NCI-H510A treated with DMSO at 0.1 percent for 48 hours (cell line): ENCODE measurements at places on chromosomes 1 and 21.
A peak's percentile ranks its signal among the peaks of the same experiment; 100 is the strongest.

GRCh38 chr1:118914379-118915161, 73.6 kb downstream of the TBX15 start:
- no peak for DNase-seq

DNA sequence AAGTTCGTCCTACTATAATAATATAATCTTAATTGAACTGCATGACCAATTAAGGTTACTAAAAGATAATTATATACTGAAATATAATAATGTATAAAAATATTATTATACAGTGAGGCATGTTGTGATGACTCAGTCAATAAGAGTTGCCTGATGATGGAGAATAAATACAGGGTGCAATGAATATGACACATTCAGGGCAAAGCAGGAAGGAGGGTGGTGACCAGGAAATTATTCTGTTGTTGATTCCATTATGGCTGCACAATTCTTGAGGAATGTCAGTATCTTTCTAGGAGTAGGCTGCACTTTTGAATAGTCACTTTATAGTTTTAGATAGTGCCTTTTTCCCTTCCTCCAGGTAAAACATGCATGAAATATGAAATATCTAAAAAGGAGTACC, 46.4 kb upstream of the RGS21 start:
- DNase-seq: no peak

GRCh38 chr1:152313970-152314369, 11.1 kb downstream of the FLG start:
- no peak for DNase-seq

DNA sequence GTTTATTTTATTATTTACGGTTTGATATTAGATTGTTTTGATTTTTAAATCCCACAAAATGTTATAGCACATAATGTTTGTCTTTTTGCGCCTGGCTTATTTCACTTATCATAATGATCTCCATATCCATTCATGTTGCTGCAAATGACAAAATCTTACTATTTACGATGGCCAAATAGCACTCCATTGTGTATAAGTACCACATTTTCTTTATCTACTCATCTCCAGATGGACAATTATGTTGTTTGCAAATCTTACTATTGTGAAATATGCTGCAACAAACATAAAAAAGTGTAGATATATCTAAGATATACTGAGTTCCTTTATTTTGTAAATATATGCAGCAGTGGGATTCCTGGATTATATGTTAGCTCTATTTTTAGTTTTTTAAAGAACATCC, 1568.3 kb downstream of the AMY1C start:
- no peak for DNase-seq

- peak; percentile 36 for DNase-seq
Measured at GRCh38 chr1:210541680-210542358, 213.1 kb downstream of the HHAT start.

- peak; percentile 69 for DNase-seq
Measured at GRCh38 chr1:41915786-41916571, 2.7 kb downstream of the HIVEP3 start.
